ENCODE measurements at places on chromosomes 1 and 21. TPM values are rescaled to one million over a fixed set of nuclear protein-coding genes. Genes with fewer than 3 reads are reported as not detected.

- no peak overlapping the region for H3K4me3 ChIP-seq
- H3K27ac ChIP-seq, result no peak overlapping the region
- no peak for DNase-seq
- no peaks in the 10 kb centered on the region for H3K4me1 ChIP-seq
- no peaks in the 10 kb centered on the region for H3K27me3 ChIP-seq
Observed at GRCh38 chr1:191152776-191153175, 675.1 kb upstream of the BRINP3 start.

- no peaks in the 10 kb centered on the region for H3K4me1 ChIP-seq
- no peak overlapping the region for H3K27ac ChIP-seq
- H3K36me3 ChIP-seq, result no peaks in the 10 kb centered on the region
- H3K4me3 ChIP-seq, result no peak overlapping the region
- no peaks in the 10 kb centered on the region for H3K27me3 ChIP-seq
Observed at GRCh38 chr1:61539720-61540462, 185.1 kb downstream of the TM2D1 start.

- H3K4me3 ChIP-seq, result peak overlapping the region; percentile 91
- H3K27ac ChIP-seq, result peak overlapping the region; percentile 100
- peaks cover 39% of the 10 kb centered on the region for H3K4me1 ChIP-seq
- peak; percentile 81 for DNase-seq
- H3K36me3 ChIP-seq, result no peaks in the 10 kb centered on the region
Observed at GRCh38 chr1:94925561-94926125, 1.3 kb downstream of the CNN3 start.

DNA sequence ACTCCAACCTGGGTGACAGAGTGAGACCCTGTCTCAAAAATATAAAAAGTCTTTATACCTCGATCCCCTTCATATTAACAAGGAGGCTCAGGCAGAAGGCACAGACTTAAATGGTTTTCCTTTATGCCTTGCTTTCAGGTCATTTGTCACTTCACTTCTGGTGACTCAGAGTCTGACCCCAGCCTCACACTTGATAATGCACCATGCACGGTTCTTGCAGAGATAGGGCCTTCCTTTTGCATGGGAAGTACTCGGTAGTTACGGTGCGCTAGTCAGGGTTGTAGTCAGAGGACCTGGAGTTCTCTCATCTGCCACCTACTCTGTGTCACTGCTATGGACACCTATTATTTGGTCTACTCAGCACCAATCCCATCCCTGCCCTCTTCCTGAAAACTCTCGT, 43.6 kb upstream of the BMP8B start:
- no peak for DNase-seq
- no peaks in the 10 kb centered on the region for H3K27me3 ChIP-seq
- H3K27ac ChIP-seq, result no peak overlapping the region
- no peaks in the 10 kb centered on the region for H3K36me3 ChIP-seq

- no peaks in the 10 kb centered on the region for H3K27me3 ChIP-seq
- H3K4me1 ChIP-seq, result peaks cover 4% of the 10 kb centered on the region
- H3K27ac ChIP-seq, result peak within 1 kb of the TSS; percentile 42
Observed at GRCh38 chr1:203026031-203026665, at the start of gene PPFIA4. Gene PPFIA4, plus strand, starts transcription at chr1:203026491. Its CDS starts 12,518 bp downstream, at chr1:203039009.

DNA sequence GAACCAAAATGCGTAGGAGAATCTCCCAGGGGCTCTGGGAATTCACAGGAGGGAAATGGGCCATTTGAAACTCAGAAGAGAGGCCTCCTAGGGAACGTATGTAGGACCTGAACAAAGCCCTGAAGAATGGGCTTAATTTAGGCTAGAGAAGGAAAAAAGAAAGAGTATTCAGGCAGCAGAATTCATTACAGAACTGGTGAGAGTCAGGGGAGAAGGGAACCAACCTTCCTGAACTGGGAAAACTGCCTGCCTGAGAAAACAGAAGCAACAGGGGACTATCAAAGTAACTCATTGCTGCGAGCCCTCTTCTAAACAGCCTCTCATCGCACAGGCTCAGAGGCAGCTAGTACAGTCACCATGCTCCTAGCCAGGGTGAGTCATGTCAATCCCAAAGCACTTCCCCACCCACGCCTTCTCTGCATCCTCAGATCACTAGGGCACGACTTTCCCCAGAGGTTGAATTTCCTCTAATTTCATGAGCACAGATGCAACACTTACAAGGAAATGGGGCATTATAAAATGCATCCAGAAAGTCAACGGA, 98.1 kb downstream of the ADSS2 start:
- H3K36me3 ChIP-seq, result no peaks in the 10 kb centered on the region
- peak; percentile 63 for DNase-seq
- no peak overlapping the region for H3K27ac ChIP-seq
- H3K27me3 ChIP-seq, result no peaks in the 10 kb centered on the region

- H3K4me3 ChIP-seq, result no peak overlapping the region
- H3K4me1 ChIP-seq, result peaks cover 20% of the 10 kb centered on the region
- no peaks in the 10 kb centered on the region for H3K36me3 ChIP-seq
- H3K27ac ChIP-seq, result no peak overlapping the region
- DNase-seq, result no peak
Observed at GRCh38 chr1:82564333-82564732, 763.6 kb downstream of the ADGRL2 start.

The IL20 gene
- total RNA-seq, result not detected

The SV2A gene
- 5.9 TPM for total RNA-seq
